IMR-90 (cell line): ENCODE measurements at places on chromosomes 11 and 22. TPM values are rescaled to one million over a fixed set of nuclear protein-coding genes. Genes with fewer than 3 reads are reported as not detected.

DNA sequence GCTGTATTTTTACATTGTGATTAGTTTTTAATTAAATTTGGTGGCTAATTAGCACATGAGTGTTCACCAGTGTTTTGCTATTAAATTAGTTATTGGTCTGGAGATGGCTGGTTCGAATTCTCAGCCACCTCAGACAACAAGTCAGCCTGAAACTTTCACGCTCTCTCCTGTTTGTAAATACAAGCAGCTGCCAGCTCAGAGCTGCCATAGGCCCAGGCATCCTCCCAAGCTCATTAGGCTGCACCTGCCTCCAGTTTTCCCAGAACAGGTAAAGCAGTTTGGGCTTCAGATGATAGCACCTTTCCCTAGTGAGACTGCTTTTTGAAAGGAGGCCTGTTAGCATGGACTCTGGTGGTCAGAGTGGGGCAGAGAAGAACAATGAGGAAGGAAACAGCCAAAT, 156.8 kb downstream of the NAV2 start:
- peaks cover 3% of the 10 kb centered on the region; the same call in 1 of the 2 replicates for H3K36me3 ChIP-seq
- H3K4me1 ChIP-seq, result peaks cover 7% of the 10 kb centered on the region; the same call in 1 of the 2 replicates
- H3K27me3 ChIP-seq, result no peaks in the 10 kb centered on the region

GRCh38 chr11:23425381-23425780, 565.1 kb upstream of the CCDC179 start:
- H3K36me3 ChIP-seq, result no peaks in the 10 kb centered on the region
- 0 out of 2 replicates have a peak, but pooled peaks cover 1% of the 10 kb centered on the region for H3K4me1 ChIP-seq
- no peak overlapping the region for H3K27ac ChIP-seq
- DNase-seq, result peak; percentile 12
- no peaks in the 10 kb centered on the region for H3K27me3 ChIP-seq

Gene AIFM3
- total RNA-seq, result under 0.01 and 0.18 TPM in 2 replicates

Gene CLDN5
- under 0.01 and 0.18 TPM in 2 replicates for total RNA-seq

GRCh38 chr11:67272327-67273259, 6.3 kb downstream of the GRK2 start:
- no peak for DNase-seq
- H3K4me1 ChIP-seq, result peaks cover 41% of the 10 kb centered on the region
- peak overlapping the region; percentile 36 for H3K27ac ChIP-seq
- no peaks in the 10 kb centered on the region for H3K27me3 ChIP-seq

DNA sequence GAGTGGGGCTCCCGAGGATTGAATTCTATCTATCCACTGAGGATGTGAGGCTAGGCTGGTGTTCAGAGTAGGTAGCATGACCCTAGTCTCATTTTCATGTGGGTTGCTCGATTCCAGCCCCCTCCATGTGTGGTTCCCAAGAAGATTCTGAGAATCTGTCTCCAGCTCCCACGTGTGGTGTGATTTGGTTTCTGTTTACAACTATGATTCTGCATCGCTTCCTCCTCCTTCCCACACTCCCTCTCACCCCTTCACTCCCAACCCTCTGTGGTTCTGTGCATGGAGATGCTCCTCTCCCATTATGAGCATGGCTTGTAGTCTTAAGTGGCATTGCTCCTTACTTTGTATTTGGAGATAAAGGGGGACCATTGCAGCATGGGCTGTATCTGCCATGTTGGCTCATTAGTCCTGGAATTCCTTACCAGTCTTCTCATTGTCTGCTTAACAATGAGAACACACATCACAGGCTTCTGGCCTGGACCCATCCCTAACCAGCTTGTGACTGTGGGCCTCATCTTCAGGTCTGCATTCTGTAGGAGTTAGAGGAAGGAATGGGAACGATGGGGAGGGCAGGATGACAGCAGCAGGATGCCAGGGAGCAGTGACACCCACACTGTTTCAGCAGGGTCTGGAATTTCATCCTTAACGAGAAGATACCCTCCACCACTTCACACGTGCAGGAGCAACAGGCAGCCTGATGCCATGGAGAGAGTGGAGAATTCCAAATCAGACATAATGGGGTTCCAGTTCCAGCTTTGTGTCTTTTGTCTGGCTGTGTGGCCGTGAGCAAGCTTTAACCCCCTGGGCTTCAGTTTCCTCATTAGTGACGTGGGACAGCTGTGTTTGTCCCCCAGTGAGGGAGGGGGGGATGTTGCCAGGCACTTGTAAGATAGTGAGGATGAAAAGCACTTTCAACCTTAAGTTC, 86.0 kb downstream of the CCDC81 start:
- H3K4me3 ChIP-seq, result no peak overlapping the region
- no peaks in the 10 kb centered on the region for H3K36me3 ChIP-seq
- no peaks in the 10 kb centered on the region for H3K27me3 ChIP-seq

Gene KRTAP5-7
- total RNA-seq, result not detected in 2 replicates

Gene OR51I1
- not detected in 2 replicates for total RNA-seq
